Renal pelvis (tissue), 12 donors: ENCODE measurements at places on chromosomes 2 and 18. TPM values are rescaled to one million over a fixed set of nuclear protein-coding genes. Genes with fewer than 3 reads are reported as not detected.

- no peak for DNase-seq
Observed at GRCh38 chr2:121888189-121888557, 132.7 kb downstream of the TSN start.

GRCh38 chr2:84942964-84943421 lies 28.0 kb upstream of the KCMF1 start:
- DNase-seq: no peak

DNA sequence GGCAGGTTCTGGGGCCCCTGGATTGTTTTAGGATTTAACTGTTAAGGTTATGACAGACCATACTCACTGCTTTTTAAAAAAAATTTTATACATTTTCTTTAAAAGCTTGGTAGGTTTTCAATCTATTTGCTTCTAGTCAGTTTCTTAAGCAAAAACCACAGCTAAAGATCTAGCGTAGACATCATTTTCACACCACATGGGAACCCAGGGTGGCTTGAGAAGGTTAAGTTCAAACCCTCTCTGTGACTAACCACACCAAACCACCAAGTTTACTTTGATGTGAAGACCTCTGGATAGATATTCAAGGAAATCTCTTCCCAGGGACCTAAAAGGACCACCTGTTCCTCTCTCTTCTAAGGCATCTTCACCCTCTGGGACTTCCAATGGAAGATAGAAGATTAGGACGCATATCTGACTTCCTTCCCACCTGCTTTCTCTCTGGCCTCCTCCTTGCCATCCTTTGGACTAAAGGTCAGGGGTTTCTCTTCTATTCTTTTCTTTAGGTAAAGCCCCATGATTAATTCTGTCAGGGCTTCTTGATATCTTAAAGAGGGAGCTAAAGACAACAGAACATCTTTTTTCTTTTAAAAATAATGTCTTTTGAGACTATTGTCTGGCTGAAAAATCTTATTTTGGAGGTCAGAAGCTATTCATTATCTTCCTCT lies 32.3 kb downstream of the FOSL2 start:
- no peak for DNase-seq

GRCh38 chr2:187567126-187567525 lies 12.9 kb upstream of the TFPI start:
- DNase-seq: no peak

MLPH gene
- 5.8 TPM for polyA plus RNA-seq

- DNase-seq: no peak
Observed at GRCh38 chr2:9548506-9548905, 7.1 kb downstream of the ADAM17 start.

SMAD7 gene
- 61.8 TPM for polyA plus RNA-seq

LYPD6B gene
- polyA plus RNA-seq: 31.8 TPM

GRCh38 chr2:136232456-136233172 lies 114.7 kb upstream of the CXCR4 start:
- DNase-seq: no peak

GRCh38 chr2:167334146-167334742 lies 446.0 kb downstream of the XIRP2 start:
- no peak for DNase-seq

PCARE gene
- polyA plus RNA-seq: 0.30 TPM

DNA sequence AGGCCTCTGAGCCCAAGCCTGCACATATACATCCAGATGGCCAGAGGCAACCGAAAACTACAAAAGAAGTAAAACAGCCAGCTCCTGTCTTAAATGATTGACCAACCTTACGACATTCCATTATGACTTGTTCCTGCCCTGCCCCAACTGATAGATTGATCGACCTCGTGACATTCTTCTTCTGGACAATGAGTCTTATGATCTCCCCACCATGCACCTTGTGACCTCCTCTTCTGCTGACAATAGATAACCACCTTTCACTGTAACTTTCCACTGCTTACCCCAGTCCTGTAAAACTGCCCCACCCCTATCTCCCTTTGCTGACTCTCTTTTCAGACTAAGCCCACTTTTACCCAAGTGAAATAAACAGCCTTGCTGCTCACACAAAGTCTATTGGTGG lies 670.0 kb upstream of the PKDCC start:
- no peak for DNase-seq
